Activated naive CD4-positive, alpha-beta T cell treated with anti-CD3 and anti-CD28 coated beads, Interleukin-2, amount 50 U/mL, for 72 hours (primary cell): ENCODE measurements at places on chromosomes 3 and 15.

GRCh38 chr3:34212656-34213055 is 414.2 kb downstream of the PDCD6IP start:
- no peak for DNase-seq

GRCh38 chr15:71757741-71758530 is 52.4 kb upstream of the NR2E3 start:
- no peak for DNase-seq

DNA sequence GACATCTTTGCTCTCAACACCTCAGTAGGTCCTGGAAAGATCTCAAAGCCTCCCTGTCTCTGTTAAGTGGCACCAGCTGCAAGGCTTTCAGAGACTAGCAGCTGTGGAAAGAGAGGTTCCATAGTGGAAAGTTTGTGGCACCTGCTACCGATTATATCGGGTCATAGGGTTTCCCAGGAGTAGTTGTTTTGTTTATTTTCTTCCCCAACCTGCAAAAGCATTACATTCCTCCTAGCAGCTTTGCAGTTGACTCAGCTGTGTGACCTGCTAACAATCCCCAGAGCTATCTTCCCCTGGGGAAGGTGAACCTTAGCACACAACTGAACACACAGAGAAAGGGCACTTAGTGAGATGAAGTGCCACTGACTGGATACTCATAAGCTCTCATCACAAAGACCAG is 598.9 kb upstream of the GRM7 start:
- no peak for DNase-seq

DNA sequence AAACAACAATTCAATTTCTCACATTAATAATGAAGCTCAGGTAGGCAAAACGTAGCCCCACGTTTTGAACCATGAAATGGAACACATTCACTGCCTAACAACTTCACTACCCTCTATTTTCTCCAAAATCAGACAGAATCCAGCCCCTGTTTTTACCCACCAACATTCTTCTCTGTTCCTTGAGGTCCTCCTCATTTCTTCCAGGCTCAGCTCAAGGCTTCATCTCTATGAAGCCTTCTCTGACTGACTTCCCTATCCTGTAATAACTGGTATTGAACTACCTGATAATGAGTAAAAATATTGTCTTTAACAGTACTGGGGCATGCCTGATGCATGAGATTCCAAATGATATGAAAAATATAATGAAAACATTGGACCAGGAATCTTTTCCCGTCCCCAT is 2.2 kb downstream of the TFRC start:
- DNase-seq: no peak

GRCh38 chr15:60762638-60763037 is 283.7 kb upstream of the ICE2 start:
- DNase-seq: no peak

GRCh38 chr15:56252386-56252785 is 8.7 kb upstream of the RFX7 start:
- DNase-seq: no peak

DNA sequence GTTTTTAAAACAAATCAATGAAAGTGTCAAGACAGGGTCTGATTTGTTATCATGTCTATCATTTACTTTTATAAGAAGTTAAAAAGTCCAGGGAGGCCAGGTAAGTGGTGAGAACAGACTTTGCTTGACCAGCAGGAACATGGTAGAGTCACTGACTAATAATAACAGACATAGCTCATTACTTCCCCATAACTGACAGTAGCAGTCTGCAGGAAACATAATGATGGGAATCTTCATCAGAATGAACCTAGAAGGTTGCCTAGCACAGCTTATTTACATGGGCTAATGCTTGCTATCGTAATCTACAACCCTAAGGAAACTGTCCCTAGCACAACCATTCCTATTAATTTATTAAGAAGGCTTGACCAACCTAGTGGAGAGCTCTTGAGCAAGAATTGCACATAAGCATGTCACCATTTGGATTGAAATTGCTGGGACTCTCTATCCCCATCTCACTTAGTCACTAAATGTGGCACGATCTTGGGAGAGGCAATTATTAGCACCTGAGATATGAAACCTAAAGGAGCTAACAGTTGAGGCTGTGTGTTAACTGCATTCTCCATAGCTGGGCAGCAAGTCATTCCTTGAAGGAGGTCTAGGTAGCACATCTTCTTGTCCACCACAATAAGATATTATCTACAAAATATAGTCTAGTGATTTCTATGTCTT is 139.6 kb upstream of the ZBTB20 start:
- DNase-seq: no peak

DNA sequence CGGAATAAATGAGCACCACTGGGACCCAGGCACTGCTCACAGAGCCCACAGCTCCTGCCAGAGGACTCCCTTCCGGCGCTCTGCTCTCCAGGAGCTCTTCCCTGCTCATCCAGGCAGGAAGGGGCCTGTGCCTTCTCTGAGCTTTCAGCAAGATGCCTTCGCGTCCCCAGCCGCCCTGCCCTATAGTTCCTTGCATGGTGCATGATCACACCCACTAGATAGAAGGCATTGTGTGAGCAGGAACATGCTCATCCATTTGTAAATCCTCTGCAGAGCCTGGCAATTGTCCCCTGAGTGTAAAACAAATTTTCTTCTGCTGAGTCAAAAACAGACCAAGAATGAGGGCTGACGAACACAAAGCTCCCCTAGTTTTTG is 181.6 kb downstream of the MEGF11 start:
- no peak for DNase-seq

DNA sequence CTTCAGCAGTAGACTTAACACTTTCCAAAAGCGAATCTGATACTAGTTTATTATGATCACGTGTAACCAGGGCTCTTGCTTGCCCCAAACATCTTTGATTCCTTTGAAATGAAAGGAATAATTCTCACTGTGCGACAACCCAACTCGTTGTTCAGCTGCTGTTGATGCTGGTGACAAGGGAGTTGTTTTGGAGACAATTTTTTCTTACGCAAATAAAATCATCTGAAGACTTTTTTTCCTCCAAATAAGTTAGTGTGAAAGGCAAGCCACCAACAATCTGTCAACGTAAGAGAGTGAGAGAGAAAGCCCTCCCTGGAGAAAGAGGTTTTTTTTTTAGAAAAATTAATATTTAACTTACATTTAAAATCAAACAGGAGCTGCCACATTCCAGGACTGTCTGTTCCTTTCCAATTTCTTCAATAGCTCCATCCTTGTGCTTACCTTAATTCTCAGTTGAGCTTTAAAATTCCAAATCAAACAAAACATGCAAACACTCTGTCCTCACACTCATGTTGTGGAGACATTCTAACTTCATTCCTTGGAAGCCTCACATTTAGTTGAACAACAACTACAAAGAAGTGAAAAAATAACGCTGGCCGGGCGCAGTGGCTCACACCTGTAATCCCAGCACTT is 4.9 kb upstream of the P3H2 start:
- DNase-seq: no peak

DNA sequence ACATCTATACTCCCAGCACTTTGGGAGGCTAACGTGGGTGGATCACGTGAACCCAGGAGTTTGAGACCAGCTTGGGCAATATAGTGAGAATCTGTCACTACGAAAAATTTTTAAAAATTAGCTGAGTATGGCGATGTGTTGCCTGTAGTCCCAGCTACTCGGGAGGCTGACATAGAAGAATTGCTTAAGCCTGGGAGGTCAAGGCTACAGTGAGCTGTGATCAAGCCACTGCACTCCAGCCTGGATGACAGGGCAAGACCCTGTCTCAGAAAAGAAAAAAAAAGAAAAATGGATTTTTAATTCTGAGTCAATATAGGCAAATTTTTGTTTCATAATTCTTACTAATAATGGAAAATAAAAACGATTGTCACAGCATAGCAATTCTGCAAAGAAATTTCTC is 13.3 kb downstream of the C3orf49 start:
- DNase-seq: no peak

GRCh38 chr3:156655819-156656550 is 18.4 kb upstream of the TIPARP start:
- DNase-seq: no peak

DNA sequence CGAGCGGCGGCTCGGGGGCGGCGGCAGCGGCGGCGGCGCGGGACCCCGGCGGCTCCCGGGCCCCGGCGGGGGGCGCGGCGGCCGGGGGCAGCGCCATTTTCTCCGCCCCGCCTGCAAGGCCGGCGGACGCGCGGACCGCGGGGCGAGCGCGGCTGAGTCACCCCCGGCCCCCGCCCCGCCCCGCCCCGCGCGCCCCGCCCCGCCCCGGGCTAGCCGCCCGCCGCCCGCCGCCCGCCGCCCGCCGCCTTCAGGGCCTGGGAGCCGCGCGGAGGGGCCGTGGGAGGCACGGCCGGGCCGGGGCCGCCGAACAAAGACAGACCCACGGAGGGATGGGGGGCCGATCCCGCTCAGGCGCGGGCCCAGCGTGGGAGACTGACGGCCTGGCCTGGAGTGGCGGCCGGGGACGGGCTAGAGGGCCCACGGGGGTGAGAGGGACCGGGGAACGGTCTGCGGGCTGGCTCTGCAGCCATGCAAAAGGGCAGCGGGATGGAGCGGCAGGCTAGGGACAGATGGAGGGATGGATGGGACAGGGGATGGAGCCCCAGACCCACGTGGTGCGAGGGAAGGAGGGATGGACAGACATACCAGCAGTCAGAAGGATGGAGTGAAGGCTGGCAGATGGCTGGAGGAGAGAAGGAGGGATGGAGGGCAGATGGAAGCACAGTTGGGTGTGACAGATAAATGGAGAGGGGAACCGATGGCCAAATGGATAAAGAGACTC is at the start of gene EIF4E3:
Gene EIF4E3 (minus strand): TSS at position 132 of the 721 bp plus-strand sequence. CDS start 35 bp downstream, at position 97.
- peak; percentile 49 for DNase-seq

- DNase-seq: no peak
Measured at GRCh38 chr15:47652328-47652727, 65.0 kb upstream of the SEMA6D start.

DNA sequence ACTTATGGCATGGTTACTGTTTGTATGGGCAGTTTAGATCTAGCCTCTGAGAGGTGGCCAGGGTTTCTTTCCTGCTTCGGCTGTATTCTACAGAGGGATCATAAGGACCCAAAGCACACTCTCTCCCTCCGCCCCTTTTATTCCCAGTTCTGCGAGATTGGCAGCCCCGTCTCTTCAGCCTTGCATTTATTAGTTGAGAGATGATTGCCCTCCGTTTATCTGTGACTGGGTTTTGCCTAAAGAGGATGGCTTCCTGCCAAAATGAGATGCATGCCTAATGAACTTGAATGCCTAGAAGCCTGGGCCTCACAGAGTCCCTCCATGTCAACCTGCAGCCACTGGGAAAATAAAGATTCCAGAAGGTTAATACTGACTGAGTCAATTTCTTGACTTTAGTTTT is 97.1 kb upstream of the CHL1 start:
- no peak for DNase-seq

DNA sequence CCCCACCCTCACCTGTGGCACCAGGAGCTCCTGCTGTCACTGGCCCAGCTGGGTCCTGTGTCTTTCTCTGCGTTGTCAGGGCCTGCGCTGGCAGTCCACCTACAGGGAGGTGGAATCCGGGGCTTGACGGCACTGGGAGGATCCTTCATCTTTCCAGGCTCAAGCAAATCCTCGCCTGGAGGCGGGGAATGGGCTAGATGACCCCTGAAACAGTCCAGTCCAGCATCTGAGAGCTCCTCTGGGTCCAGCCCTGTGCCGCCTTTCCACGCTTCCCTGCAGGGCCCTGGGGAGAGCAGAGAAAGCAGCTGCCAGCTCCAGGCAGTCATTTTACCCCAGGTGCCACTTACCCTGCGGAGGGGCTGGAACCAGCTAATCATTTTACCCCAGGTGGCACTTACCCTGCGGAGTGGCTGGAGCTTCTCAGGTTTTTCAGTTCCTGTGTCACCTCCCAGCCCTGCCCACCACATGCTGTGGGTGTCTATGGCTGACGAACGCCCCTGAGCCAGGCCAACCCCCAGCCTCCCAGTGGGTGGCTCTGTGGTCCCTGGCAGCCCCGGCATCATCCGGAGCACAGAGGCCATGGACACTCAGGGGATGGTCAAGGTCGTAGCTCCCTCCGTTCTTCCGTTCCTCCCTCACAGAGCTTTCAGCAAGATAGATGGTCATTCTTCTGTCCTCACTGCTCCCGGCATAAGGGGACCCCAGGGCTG is 17.9 kb upstream of the ADIPOQ start:
- no peak for DNase-seq

- DNase-seq: no peak
Measured at GRCh38 chr3:184523825-184524615, 37.6 kb upstream of the EPHB3 start.

DNA sequence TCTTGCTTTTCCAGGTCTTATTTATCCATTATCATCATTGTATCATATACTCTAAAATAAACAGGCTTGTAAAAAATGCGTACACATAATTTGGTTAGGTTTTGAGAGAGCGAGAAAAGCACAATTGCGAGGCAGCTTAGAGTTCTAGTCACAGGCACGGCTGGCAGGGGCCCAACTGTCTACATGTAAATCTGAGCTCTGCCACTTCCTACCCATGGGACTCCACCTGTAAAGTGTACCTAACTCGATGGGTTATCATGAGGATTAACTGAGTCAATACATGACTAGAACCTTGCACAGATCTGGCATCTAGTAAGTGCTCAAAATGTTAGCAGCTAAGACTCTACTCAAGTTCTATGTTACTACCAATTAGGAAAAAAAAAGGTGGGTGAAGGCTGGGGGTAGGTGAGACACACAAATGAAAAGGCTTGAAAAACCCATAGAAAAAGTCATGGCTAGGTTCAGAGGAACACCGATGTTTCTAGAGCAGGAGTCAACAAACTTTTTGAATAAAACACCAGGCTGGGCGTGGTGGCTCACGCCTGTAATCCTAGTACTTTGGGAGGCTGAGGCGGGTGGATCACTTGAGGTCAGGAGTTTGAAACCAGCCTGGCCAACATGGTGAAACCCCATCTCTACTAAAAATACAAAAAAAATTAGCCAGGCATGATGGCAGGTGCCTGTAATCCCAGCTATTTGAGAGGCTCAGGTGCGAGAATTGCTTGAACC is 36.2 kb downstream of the GLB1 start:
- peak; percentile 54 for DNase-seq

DNA sequence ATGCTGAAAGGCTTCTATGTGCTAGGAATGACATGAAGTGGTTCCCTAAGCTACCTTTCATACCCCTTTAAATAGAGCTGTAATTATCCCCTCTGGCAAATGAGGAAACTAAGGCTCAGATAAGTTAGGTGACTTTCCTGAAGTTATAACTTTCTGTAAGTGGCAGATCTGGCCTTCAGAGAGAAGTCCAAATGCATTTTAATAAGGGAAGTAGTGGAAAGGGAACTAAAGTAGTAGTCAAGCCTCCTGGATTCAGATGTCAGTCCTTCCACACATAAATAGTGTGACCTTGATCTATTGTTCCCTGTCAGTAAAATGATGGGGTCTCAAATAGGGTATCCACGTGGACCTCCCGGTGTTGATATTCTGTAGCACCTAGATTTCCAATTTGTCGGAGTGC is 277.7 kb downstream of the EDEM1 start:
- DNase-seq: no peak

GRCh38 chr3:70840106-70840870 is 527.9 kb upstream of the MDFIC2 start:
- DNase-seq: no peak

DNA sequence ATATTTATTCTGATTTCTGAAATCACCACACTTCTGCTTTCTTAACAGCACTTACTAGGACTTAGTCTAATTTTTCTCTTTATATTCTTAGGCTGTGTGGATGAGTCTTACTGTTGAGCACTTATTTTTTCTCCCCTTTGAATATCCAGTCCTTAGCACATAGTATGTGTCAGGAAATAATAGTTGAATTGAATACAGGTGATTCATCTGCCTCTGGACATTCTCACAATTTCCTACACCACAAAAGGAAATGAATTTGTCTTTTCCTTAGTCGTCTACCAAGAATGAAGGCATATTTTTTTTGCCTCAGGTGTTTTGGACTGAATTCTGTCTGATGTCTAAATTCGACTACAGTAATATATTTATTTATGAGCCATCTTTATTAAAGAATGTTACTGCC is 204.2 kb downstream of the GHSR start:
- DNase-seq: no peak
